ENCODE measurements at places on chromosomes 11 and 22.
A peak's percentile ranks its signal among the peaks of the same experiment; 100 is the strongest.

DNA sequence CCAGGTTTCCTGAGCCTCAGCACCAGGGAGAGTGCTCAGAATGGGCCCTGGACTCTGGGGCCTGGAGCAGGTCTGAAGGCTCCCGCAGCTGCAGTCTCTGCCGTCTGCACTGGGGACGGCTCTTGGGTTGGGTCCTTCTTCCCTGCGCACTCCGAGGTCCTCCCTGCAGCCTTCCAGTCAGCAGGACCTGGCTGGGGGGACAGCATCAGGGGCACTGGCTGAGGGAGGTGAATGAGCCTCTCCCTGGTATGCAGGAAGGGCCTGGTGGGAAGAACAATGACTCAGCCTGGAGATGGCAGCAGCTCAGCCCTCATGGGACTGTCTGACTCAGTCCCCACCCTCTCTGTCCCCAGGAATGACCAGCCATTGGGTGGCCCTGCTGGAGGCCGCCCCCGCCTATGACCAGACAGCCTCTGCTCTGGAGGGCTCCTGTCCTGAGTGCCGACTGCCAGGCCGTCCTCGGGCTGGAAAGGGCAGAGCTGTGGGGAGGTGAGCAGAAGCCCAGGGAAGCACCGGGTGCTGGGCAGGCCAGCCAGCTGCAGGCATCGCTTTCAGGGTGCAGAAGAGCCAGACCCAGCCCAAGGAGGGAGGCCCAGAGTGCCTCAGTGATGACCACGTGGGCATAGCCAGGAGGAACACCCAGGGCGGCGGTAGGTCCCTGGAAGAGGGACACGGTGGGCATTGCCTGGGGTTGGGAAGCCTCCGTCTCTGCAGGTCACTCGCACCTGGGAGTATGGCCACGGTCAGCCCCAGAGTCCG lies 455.0 kb downstream of the BRD1 start:
- DNase-seq, result no peak

DNA sequence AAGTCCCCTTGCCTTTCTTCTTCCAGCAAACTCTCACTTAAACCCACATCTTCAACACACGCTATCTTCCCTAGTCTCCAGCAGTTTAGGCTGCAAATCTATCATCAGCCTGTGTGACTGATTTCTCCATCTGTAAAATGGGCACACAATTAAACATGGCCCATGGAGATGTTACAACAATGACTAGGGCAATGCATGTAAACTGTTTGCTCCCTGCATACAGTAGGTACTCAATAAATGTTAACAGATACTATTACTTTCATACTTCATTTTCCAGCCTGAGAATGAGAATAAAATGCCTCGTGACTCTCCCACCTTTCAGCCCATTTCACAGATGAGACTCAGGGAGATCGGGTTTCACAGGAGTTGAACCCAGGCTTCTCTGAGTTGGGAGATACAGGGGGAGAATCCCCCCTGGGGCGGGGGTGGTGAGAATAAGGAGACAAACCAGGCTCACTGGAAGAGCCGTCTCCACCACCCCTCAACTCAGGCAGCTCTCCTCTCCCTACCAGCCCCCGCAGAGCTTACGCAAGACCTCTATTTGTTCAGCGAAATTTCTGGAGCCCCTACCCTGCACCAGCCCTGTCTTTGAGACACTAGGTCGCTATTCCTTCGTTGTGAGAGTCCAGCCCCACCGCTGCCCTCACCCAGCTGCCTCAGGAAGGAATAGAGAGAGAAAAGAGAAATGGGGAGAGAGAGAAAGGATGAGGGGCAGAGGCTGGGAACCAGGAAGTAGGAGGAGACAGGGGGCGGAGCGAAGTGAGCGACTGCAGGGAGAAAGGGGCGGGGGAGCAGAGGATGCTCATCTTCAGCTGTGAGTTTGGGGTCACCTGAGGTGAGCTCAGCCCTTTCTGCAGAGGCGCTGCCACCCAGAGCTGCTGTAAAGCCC lies 42.1 kb upstream of the KLHL35 start:
- DNase-seq, result peak; percentile 58

- DNase-seq, result no peak
These were observed 41.0 kb upstream of the TENM4 start for GRCh38 chr11:79481795-79482194.

DNA sequence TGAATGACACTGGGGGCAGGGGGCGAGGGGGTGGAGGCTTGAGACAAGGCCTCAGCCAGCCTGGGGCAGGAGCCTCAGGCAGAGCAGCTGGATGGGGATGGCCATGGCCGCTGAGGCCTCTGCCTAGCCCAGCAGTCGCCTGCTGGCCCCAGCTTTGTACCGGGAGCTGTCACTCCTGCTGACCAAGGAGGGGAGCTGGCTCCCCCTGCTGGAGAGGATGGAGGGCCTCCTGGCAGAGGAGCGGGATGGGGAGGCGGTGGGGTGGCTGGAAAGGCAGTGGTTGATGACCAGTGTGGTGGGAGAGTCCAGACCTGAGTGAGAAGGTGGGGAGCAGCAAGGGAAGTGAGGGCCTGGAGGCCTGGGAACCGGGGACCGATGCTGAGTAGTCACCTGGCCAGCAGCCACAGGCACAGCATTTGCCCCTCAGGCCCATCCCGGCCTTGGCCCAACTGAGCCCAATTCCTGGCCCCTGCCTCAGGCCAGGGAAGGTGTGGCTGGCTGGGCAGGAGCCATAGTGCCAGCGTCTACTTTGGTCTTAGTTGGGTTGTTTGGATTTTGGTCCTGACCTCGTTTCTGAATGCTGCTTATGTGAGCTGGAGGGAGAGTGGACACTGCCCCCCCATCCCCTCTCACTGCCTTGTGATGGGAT lies 6.0 kb upstream of the SUSD2 start:
- DNase-seq, result peak; percentile 81

DNA sequence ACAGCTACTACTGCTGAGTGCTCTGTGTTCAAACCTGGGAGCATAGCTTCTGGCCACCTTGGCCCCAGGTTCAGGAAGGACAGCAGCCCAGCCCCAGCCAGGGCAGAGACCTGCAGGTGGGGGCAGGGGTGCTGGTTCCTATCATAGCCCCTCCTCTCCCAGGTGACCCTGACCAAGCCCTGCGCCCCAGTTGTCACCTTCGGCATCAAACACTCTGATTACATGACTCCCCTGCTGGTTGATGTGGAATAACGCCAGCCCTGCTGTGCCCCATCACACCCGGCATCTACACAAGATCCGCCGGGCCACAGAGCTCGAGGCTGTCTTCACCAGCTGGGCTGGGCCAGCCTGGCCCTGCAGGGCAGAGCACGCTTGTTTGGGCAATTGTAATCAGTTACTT lies 6.9 kb downstream of the SCGB1C1 start:
- DNase-seq, result no peak

GRCh38 chr22:41226723-41227655 lies 13.7 kb downstream of the CHADL start:
- DNase-seq, result no peak

- DNase-seq, result no peak
These were observed 82.9 kb upstream of the PPARA start for GRCh38 chr22:46067159-46068111.

- DNase-seq, result no peak
These were observed at the start of gene CCDC81 for GRCh38 chr11:86374586-86374985. Gene CCDC81 (plus strand): TSS chr11:86374887. CDS start chr11:86375164, 277 bp downstream.

DNA sequence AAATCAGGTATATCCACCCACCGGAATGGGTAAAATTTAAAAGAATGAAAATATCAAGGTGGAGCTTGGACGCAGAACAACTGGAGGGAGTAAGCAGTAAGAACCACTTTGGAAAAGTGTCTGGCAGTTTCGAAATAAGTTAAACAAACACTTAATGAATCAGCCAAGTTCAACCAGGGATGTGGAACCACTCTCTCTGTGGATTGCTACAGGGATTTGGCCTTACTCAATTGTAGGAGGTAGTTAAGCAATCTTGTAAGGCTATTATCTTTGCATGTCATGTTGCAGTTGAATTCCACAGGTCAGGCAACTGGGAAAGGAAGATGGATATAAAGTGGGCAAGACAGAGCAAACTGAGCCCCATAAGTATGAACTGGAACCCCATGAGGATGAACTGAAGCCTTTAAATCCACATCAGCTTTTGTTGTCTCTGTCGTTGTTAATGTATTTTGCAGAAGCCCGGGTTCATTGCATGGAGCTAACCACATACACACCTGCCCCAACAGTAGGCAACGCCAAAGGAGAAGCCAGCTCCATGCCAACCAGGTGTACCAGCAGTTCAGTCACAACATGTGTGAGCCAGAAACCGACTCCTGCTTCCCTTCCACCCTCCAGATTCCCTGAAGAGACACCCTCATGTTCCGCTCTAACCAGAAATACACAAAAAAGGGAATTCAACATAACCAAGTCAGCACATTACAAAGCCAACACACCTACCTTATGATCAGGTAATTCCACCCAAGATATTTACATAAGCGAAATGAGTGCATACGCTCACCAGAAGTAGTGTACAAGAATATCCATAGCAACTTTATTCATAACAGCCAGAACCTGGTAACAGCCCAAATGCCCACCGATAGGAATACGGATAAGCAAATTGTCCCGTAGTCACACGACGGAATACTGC lies 8.0 kb upstream of the SLC43A3 start:
- no peak for DNase-seq

GRCh38 chr11:134450186-134450585 lies 38.1 kb upstream of the B3GAT1 start:
- DNase-seq, result no peak

DNA sequence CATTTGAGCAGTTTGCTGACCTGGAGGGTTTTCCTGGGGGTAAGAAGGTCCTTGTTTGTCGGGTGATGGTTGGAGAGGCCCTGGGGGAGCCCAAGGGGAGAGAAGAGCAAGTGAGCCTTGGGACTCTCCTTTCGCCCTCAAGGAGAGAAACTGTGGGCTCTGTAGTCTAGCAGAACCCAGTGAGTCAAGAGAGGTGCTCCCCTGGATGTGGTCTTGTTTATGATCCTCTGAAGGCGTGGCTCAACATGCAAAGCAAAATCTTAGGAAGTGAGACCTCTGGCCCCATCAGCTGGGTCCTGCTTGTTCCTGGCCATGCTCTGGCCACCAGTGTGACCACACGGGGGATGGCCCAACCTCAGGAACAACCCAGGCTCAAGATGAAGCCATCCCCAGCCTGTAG lies 66.5 kb upstream of the ALX4 start:
- no peak for DNase-seq

DNA sequence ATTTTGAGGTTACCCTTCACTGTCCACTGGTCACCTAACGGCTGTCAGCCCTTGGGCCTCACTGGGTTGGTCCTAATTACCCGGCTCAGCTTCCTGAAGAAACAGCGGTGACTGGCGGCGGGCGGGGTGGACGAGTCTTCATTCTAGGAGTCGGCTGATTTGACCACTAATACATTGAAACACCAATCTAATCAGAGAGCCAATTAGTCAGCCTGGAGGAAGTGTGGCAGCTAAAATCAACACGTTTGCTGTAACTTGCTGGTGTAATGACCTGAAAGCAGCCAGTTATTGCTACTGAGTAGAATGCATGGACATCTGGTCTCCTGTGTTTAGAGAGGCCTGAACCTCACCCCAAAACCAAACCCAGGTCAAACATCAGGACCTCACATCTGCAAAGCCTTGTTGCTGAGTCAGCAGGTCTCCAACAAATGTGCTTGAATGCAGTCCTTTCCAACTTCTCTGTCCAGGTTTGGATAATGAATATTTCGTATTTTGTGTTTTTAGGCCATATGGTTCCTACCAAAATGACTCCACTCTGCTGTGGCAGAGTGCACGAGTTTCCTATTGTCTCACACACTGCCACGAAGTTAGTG lies 496.4 kb downstream of the BRD1 start:
- peak; percentile 13 for DNase-seq

GRCh38 chr11:8873741-8874405 lies 37.1 kb upstream of the AKIP1 start:
- no peak for DNase-seq

DNA sequence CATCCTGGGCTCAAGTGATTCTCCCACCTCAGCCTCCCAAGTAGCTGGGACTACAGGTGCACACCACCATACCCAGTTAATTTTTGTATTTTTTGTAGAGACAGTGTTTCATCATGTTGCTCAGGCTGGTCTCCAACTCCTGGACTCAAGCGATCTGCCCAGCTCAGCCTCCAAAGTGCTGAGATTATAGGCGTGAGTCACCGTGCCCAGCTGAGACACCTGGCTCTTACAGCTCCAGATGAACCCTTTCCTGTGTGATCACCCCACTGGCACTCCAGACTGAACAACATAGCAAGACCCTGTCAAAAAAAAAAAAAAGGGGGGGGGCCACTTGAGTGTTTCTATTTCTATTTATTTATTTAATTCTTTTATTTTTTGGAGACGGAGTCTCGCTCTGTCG lies 1.0 kb upstream of the ADSL start:
- no peak for DNase-seq

- no peak for DNase-seq
These were observed 19.6 kb downstream of the FGF3 start for GRCh38 chr11:69799582-69799981.

GRCh38 chr22:41762980-41763779 lies 37.3 kb upstream of the CCDC134 start:
- DNase-seq, result peak; percentile 53

GRCh38 chr11:94871491-94872185 lies 101.7 kb downstream of the CWC15 start:
- DNase-seq, result no peak

Data from GM13977 (cell line).